ENCODE measurements at places on chromosomes 1 and 21.

- DNase-seq: no peak
These were observed 45.2 kb downstream of the H3-3A start for GRCh38 chr1:226107471-226108460.

- no peak for DNase-seq
These were observed 57.8 kb downstream of the BCAR3 start for GRCh38 chr1:93623875-93624274.

DNA sequence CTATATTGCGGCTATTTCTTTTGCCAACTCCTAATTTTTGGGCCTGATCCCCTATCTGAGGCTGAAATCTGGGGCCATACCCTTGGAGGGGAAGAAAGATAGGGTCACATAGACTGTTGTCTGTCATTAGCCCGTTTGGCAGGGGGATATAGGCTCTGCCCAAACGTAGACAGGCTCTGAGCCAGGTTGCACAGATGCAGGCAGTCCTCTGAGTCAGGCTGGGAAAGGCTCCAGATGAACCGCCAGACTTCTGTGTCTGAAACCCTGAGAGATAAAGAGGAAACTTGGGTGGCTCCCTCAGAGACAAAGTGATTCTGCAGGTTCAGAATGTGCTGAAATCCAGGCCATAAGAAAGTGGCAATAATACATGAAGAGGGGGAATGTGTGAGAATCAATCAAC, 4.0 kb upstream of the CAP1 start:
- no peak for DNase-seq

DNA sequence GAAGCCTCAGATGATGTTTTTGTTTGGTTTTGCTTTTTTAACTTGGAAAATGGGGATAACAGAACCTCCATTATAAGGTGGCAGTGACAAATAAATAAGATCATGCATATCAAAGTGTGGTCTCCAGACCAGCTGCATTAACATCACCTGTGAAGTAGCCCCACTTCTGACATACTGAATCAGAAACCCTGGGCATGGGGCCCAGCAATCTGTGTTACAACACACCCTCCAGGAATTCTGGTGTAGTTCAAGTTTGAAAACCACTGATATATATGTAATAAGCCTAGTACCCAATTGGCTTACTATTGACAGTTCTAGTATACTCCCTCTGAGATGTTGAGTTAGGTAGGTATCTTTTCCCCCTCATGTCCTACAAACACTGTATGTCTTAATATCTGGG, 24.1 kb upstream of the RNF19B start:
- DNase-seq: no peak

DNA sequence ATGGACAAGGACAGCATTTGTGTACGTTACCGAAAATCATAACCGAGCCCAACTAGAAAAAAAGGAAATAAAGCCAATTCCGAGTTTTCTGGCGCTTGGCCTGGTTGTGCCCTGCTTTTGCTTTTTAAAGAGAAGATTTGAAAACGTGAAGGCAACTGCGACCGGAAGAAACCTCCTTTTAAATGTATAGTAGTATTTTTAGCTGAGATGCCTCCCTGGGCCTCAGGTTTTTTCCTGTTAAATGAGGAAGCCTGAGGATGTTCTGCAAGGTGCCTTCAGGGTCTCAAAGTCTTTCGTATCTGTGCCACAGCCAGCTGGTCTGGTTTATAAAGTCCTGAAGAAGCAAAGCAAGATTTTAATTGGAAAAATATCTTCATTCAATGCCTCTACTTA, 371 bp upstream of the ODF2L start:
- no peak for DNase-seq

GRCh38 chr1:60470246-60470645, 396.7 kb upstream of the C1orf87 start:
- DNase-seq: no peak

- DNase-seq: no peak
These were observed 1.6 kb downstream of the SOX13 start for GRCh38 chr1:204074274-204075138.

DNA sequence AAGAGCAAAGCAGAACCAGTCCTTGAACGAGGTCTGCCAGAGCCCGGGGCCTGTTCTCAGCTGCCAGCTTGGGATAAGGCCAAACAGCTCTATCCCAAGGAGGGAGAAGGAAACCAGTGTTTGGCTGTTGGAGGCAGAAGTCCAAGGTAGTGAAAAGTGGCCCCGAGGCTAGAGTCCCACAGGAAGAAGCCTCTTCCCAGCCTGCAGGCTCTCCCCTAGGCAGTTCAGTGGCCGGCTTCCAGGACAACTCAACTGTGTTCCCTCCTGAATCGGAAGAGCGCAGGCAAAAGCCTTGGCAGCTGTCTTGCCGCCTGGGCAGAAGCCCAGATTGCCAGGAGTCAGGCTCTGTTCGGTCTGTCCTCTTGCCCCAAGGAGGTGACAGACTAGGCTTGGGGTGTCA, 19.3 kb downstream of the QSOX1 start:
- no peak for DNase-seq

DNA sequence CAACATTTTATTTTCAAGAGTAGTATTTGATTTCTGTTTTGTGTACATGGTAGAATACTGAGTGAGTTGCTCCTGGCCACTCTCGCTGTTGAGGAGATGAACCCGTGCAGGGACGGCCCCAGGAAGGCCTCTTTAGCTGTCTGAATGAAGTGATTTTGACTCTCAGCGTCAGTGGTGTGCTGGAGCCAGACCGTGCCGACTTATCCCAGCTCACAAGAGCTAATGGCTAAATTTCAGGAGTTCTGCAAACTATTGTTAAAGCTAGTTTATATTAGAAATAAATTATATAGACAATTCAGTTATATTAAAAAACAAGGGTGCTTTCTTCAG, 111.2 kb upstream of the KIF26B start:
- DNase-seq: no peak

- no peak for DNase-seq
These were observed 153.5 kb upstream of the COA6 start for GRCh38 chr1:234219711-234220110.

GRCh38 chr1:157431751-157432150, 120.6 kb downstream of the FCRL5 start:
- DNase-seq: no peak

DNA sequence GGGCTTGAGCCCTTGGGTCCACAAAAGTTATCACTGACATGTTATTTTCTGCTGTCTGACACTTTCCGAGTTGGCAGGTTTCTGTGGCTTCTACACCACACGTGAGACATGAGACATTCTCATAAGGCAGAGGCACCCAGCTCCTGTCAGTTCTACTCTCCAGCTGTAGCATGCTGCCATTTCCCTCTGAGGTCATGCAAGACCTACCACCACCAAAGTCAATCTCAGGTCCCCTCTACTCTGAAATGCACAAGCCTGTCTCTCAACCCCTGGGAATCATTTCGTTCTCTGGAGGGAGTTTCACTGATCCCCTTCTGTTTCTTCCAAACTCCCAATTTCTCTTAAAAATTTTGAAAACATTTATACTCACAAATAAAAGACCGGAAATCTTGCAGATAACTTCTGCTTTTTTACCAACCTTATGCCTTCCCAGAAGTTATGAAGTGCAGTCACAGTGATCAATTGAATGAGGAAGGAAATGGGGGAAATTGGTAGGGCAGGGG, 39.5 kb upstream of the CR2 start:
- no peak for DNase-seq

DNA sequence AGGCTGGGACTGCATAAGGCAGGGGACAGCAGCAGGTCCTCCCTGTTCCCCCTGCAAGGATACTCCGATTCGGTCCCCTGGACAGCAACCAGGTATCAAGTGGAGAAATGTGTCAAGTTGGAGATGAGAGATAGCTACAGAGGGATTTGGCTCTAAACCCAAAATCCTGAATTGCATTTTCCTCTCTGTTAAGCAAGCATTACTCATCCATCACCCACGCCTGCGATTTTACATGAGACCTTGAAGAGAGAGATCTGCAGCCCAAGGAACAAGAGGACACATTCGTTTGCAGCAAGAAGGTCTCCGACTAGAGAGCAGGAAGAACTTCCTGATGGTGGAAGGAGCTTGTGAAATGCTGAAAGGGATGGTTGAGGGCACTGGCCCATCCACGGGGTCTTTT, 21.9 kb downstream of the SYT2 start:
- no peak for DNase-seq

GRCh38 chr21:33113131-33113530, 43.2 kb downstream of the OLIG1 start:
- no peak for DNase-seq

DNA sequence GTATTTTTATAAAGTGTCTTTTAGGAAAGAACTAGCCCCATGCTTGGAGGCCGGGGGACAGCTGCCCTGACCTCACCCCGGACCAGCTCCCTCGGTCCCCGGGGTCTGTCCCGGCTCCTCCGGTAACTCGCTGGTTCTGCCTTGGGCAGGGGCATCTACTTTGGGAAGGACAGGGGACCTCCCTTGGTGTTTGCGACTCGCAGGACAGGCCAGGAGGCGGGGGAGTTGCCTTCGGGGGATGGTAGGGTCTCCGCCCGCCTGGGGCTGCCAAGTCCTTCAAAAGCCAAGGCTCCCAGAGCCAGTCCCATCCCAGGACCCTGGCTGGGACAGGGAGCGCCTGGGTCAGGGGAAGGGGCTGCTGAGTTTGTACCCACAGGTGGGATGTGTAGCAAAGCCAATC, 157.9 kb downstream of the PEX14 start:
- no peak for DNase-seq

DNA sequence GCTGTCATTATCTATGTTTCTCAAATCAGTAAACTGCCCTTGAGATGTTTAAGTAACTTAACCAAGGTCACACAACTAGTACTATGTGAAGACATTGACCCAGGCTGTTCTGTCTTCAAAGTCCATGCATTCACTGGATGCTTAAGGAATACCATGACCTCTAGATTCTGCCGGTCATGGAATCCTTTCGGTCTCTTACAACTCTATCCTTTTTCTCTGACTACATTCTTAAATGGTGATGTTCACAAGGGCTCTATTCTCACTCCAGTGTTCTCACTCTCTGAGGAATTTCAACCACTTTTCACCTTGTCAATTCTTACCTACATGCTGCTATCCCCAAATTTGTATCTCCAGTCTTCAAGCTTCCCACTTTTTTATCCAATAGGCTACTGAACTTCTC, 15.2 kb downstream of the CRYZ start:
- DNase-seq: no peak

DNA sequence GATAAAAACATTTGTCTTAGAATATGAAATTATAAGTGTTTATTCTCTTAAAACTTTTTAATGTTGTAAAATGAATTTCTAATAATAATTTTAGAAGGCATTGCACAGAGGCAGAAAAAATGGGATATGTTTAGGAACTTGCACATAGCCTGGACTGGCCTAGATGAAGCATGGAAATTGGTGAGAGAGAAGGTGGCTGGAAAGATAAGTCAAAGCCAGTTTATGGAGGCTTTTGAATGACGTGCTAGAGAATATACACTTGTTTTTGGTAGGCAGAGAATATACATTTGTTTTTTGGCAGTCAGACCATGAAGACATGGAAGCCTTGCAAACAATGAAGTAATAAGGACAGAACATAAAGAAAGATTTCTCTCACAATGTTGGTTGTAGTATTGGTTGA, 2.3 kb upstream of the C4BPA start:
- DNase-seq: no peak

DNA sequence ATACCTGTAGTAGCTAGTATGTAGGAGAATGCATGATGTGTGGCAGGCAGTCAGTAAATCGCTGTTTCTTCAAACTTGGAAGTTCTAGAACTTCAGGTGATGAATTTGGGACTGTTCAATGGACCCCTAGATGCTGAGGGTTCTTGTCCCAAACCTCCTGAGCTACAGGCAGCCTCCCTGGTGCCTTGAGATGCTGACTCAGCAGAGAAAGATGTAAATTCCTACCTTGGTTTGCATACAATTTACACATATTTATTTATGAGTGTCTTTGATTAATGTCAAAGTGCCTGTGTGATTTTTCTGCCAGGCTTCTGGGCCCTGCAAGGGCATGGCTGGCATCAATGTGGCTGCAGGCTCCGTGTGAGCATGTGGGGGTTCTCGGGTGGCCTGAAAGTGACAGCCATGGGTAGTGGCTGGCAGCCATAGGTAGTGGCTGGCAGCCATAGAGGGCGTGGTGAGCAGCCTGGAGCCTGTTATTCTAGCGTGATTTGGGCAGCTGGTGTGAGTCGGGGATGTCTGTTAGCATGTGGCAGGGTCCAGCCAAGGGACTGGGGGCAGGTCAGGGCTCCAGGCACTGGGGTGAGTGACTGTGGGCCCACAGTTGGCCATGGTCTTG, 13.2 kb upstream of the POU3F1 start:
- DNase-seq: no peak

- no peak for DNase-seq
These were observed 4.5 kb upstream of the ZZZ3 start for GRCh38 chr1:77686796-77687518.

DNA sequence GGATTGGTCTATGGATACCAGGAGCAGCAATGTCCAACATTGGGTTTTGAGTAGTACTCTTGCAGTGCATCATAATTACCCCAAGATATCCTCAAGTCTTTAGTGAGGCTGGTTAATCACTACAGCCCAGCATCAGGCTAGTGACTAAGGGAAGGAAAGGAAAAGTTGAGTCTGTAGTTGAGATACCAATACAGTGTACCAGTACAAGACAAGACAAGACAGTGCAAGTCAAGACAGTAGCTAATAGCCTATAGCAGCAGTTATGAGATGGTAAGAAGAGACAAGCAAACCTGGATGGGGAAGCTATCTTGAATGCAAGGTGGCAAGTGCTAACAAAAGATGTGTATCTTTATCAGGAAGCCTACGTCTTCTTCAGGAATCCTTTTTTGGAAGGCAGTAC, 13.3 kb upstream of the GNG12 start:
- DNase-seq: no peak

DNA sequence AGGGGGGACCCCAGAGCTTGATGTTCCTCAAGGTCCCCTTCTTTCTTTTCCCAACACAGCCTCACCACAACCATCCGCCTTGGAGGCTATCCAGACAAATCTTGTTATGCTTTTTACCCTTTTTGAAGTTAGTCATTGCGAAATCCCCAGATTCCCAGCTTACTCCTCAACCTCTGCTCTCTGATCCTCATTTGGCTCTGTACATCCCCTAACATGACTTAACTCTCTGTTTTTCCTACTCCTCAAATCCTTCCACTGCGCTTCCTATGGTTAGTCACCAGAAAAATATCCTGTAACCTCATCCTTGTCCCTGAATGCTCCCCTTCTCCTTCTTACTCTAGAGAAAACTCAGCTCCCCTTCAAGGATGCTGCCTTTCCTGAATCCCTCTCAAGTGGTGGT, 189.1 kb upstream of the POU3F1 start:
- no peak for DNase-seq

DNA sequence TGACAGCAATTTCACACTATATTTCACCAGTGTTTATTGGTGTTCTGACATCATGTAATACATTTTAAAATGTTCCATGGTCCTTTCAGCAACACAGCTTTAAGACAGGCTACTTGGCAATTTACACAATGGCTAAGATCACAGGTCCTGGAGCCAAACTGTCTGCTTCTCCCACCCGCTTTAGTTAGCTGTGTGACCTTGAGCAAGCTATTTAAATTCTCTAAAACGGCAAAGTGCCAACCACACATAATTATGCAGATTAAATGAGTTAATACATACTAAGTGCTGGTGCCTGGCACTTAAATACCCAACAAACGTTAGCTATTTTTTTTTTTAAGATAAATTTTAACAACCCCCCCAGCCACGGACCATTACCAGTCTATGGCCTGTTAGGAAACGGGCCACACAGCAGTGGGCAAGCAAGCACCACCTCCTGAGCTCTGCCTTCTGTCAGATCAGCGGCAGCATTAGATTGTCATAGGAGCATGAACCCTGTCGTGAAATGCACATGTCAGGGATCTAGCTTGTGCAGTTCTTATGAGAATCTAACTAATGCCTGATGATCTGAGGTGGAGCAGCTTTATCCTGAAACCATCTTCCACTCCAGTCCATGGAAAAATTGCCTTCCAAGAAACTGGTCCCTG, 26.9 kb downstream of the SOD1 start:
- DNase-seq: no peak

Measured in activated gamma-delta T cell (primary cell).